T-helper 1 cell (primary cell): ENCODE measurements at places on chromosomes 3 and 15.

- DNase-seq = no peak
Observed at GRCh38 chr3:47669026-47669749, 90.5 kb upstream of the CSPG5 start.

GRCh38 chr3:119774444-119774843 is 7.5 kb upstream of the NR1I2 start:
- no peak for DNase-seq

DNA sequence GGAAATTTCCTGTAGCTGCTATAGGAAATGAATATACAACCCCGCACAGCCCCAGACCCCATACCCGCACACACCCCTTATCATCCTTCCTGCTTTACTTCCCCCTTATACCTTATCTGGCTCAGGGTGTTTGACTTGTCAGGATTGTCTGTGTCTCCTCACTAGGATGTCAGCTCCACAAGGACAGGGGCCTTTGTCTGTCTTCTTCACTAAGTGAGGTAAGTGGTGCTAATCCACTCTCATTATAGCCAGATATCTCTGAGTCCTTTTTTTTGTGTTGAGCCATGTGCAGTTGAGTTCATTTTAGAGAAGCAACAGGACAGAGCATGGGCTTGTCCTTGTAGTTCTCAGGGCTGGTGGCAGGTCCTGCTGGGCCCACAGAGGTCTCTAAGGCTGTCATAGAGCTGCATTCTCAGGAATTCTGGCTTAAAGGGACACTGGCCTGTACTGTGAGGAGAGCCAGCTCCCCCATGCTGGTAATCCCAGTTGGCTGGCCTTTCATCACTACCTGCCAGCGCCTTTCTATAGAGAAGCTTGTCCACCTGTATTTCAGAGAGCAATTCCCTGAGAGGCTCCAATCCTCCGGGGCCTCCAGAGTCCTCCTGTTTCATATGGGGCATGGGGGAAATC is 9.0 kb downstream of the KY start:
- no peak for DNase-seq

DNA sequence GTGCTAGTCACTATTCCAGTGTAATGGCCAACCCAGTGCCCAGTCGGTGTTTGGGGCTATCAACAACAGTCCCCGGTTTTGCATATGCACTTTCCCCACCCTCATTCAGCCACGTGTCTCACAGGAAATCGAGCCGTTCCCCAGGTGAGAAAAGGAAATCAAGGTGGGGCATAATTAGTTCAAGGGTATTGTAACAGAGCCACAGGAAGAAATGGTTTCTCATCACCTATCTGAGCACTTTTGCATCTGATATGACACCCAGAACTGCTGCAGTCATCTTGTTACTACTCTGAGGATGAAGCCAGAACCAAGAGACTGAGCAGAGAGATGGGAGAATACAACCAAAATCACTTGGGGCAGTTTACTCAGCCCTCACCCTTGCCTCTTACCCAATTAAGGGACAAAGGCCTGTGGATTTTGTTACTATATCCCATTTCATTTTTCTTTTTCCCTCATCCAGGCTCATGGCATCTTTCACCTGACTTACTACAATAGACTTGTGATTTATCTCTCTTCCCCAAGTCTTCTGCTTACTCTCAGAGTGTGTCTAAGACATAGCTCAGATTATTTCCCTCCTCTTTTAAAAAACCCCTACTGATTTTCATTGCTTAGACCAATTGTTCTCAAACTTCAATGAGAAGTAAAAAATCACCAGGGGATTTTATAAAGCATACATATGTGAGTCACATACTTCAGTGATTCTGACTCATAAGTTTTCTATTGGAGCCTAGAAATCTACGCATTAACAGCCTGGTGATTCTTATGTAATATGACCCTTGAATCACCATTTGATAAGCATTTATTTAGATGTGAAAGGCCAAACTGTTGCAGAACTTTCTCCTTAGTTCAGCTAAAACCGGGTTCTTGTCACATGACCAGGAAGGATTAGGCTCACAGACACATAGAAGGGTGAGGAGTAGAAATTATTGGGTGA is 40.5 kb downstream of the TRAT1 start:
- DNase-seq = peak; percentile 38

GRCh38 chr15:33032053-33032452 is 162.5 kb downstream of the FMN1 start:
- no peak for DNase-seq

DNA sequence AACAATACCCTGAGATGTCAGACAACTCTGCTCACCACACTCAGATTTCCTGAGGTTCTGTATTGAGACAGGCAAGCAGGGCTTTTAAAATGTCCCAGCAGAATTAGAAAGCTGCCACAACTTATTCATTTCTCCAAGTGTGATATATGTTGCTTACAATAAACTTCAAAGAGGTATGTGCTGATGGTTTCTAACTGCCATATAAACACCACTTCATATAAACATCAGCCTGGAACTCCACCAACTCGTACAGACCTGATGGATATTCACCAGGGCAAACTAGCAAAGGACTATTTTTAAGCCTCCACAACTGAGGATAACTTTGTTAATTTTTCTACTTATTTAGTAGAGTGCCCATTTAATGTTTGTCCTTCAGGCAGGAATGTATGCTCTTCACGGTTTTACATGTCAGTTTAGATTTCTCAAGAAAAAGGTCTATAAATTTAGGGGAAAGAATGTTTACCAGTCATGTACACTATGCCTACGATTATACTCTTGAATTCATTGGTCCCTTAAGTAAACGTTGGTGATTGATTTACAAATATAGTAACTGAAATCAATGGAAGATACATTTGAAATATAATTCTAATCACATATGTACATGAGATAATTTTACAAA is 109.6 kb upstream of the ABI3BP start:
- no peak for DNase-seq

DNA sequence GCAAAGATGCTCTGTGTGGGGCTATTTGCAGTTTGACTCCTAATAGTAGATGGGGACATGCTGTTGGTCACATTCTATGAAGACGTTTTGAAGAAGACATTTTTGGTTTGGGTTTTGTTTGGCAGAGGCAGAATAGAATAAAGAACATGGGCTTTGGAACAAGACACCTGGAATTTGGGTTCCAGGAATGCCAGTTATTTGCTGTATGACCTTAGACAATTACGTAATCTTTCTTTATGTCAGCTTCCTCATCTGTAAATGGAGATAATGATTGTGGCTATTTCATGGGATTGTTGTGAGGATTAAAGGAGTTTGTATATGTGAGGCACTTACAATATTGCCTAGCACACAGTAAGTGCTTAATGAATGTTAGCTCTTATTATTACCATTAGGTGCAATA is 91.6 kb downstream of the MESD start:
- no peak for DNase-seq
